Ureter (tissue), 1 donor: ENCODE measurements at places on chromosomes 1 and 21. TPM values are rescaled to one million over a fixed set of nuclear protein-coding genes. Genes with fewer than 3 reads are reported as not detected.

GRCh38 chr1:97781762-97782337, 139.0 kb downstream of the DPYD start:
- DNase-seq: no peak

DNA sequence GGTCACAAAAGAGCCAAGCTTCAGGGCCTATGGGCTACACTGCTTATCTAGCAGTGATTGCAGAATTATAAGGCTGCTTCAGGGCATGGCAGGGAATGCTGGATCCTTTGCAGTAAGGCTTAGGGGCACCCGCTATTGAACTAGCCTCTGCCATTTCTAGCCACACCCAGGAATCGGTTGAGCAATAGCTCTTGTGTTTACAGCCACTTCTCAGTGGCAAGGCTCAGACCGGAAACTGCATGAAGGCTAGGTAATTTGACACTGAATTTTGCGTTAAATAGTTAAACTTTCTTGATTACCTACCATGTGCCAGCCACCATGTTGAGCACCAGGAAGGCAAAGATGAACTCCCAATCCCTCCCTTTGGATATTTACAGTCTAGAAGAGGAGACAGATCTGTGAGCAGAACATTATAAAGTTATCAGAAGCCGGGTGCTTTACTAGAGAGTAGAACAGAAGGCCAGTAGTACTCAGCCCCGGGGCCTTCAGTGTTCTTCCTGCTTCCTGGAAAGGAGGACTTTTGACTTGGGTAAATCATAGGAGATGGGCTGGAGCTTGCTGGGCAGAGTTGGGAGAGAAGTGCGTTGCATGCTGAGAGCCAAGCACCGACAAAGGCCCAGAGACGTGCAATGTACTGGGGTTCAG, 98.6 kb upstream of the LPGAT1 start:
- peak; percentile 67 for DNase-seq

DNA sequence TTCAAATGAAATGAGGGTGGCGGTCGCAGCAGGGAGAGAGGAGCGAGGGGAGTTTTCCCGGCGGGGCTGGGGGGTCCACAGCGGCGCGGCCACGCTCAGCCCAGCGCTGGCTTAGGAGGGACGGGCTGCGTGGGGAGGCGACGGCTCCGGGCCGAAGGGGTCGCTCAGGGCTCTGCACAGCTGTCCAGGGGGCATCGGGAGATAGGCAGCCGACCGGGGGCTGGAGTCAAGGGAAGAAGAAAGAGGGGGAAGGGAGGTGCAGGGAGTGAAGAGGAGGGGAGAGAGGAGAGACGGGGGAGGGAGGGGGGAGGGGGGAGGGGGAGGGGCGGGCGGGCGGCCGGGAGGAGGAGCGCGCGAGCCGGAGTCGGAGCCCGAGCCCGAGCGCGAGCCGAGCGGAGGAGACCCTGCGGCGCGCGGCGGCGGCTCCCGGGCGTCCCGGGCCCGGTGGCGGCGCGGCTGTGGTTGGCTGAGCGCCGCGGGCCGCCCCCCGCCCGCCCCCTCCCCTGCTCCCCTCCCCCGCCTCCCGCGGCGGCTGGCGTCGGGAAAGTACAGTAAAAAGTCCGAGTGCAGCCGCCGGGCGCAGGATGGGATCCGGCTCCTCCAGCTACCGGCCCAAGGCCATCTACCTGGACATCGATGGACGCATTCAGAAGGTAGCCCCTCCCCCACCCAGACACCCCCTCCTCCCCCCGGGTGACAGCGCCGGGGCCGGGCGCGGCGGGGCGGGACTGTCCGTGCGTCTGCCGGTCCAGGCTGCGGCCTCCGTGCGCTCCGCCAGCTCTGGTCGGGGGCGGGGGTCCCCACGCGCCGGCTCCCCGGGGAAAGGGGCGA, at the start of gene PDE9A:
Gene PDE9A, plus strand, starts transcription at position 391 of the 831 bp plus-strand sequence. Its CDS starts 194 bp downstream, at position 585.
- DNase-seq: no peak

- no peak for DNase-seq
These were observed 34.8 kb downstream of the ACTL8 start for GRCh38 chr1:17789926-17790325.

- DNase-seq: no peak
These were observed 41.5 kb downstream of the SNX7 start for GRCh38 chr1:98702976-98703375.

DNA sequence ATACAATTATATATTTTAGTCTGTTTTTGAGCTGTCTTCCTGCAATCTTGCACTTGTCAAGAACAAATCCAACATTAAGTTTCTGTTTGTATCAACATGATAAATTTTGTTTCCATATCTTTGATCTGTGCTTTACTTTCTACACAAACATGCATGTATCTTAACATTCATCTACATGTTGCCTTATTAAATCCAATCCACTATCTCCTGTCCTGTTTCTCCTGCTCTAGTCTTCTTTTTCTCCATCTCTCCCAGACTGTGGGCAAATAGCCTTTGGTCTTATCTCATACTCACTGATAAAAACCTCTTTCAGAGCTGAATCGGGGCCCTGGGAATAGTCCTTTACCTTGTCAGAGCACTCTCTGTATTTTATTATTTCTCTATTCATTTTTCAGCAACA, 101.3 kb downstream of the PLPPR4 start:
- no peak for DNase-seq

DNA sequence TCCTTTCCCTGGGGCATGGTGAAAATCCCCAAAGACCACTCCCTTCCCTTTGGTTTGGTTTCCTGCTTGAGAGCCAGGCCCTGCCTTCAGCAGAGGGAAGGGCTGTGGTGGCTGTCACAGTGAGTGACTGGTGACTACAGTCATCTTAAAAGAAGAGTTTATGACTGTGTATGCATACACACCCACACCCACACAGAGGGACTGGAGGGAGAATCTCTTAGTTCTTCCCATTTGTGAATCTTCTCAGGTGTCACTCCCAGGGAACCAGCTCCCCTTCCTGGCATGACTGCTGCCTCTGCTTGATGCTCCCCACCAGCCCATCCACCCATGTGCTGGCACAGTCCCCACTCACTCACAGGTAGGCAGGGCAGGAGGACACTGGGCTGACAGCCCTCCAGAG, 3.9 kb upstream of the KCNA2 start:
- DNase-seq: no peak

Gene CLCA2
- 2.6 TPM for total RNA-seq
